Fibroblast of lung (primary cell): ENCODE measurements at places on chromosomes 6 and 20.

GRCh38 chr6:9399916-9400315, 964.6 kb upstream of the SLC35B3 start:
- H3K4me1 ChIP-seq: peaks cover 5% of the 10 kb centered on the region
- DNase-seq: no peak
- H3K36me3 ChIP-seq: no peaks in the 10 kb centered on the region
- no peaks in the 10 kb centered on the region for H3K27me3 ChIP-seq

- no peaks in the 10 kb centered on the region for H3K36me3 ChIP-seq
- no peaks in the 10 kb centered on the region for H3K4me1 ChIP-seq
- H3K27ac ChIP-seq: no peak overlapping the region
Measured at GRCh38 chr20:59729506-59729905, 125.2 kb downstream of the PHACTR3 start.

GRCh38 chr6:135520781-135521180, 23.2 kb upstream of the AHI1 start:
- H3K4me3 ChIP-seq: no peak overlapping the region
- H3K27me3 ChIP-seq: no peaks in the 10 kb centered on the region
- no peak overlapping the region for H3K27ac ChIP-seq
- H3K4me1 ChIP-seq: peaks cover 2% of the 10 kb centered on the region
- H3K36me3 ChIP-seq: no peaks in the 10 kb centered on the region

DNA sequence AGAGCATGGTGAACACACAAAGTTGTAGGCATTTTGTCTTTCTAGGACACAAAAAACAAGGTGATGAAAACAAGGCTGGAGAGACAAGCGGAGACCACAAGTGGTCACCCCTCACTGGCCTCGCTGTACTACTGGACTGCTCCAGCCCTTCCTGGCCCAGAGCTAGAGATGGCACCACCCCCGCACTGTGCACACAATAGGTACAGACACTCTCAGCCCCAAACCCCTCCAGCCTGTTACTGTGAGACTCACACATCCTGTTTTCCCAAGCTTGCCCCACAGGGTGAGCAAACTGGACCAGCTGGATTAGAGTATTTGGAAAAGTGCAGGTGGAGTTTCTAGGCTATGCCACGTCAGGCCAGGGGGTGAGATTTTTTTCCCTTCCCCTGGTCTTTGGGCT, 8.4 kb upstream of the ZSWIM1 start:
- H3K4me3 ChIP-seq: no peak overlapping the region
- H3K36me3 ChIP-seq: peaks cover 5% of the 10 kb centered on the region
- H3K4me1 ChIP-seq: peaks cover 4% of the 10 kb centered on the region

DNA sequence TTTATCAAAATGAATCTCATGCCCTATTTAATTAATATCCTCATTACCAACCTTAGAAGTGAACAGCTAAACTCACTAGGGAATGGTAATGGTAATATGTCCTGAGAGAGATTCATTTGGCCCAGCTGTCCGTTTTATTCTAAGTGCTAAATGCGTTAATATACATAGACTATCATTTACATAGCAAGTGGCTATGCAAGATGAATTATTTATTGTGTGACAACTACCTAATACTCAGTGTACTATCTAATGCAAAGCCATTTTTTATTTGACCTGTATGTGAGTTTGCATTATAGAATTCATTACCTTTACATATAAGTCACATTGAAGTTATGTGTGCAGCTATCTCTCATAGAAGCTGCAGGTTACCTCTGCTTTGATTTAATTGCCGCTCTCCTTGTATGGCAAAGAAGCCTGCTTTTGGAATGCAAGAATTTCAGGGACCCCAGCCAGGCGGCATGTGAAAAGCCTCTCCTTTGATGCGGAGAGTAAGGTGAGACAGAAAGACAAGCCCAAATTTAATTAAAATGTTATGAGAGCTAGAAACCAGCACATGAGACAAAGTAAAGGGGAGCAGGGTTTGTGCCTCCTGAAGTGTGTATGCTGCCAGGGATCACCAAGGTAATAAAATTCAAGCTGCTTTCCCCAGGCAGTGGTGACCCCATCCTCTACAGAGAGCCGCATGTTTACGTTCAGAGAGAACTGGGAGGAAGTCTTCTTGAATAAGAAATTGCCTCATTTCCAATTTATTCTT, 693.0 kb upstream of the MAP3K7 start:
- H3K27me3 ChIP-seq: no peaks in the 10 kb centered on the region
- H3K4me1 ChIP-seq: no peaks in the 10 kb centered on the region
- no peak overlapping the region for H3K4me3 ChIP-seq
- no peak for DNase-seq
- H3K27ac ChIP-seq: no peak overlapping the region
- no peaks in the 10 kb centered on the region for H3K36me3 ChIP-seq
